Effector memory CD8-positive, alpha-beta T cell (primary cell): ENCODE measurements at places on chromosomes 6 and 20.

DNA sequence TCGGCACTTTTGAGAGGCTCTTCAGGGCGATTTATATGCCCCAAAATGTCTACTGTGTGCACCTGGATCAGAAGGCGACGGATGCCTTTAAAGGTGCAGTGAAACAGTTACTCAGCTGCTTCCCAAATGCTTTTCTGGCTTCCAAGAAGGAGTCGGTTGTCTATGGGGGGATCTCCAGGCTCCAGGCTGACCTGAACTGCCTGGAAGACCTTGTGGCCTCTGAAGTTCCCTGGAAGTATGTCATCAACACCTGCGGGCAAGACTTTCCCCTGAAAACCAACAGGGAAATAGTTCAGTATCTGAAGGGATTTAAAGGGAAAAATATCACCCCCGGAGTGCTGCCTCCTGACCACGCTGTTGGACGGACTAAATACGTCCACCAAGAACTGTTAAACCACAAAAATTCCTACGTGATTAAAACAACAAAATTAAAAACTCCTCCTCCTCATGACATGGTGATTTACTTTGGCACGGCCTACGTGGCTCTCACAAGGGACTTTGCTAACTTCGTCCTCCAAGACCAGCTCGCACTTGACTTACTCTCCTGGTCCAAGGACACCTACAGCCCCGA is 8.2 kb downstream of the GCNT2 start:
- no peak for DNase-seq

DNA sequence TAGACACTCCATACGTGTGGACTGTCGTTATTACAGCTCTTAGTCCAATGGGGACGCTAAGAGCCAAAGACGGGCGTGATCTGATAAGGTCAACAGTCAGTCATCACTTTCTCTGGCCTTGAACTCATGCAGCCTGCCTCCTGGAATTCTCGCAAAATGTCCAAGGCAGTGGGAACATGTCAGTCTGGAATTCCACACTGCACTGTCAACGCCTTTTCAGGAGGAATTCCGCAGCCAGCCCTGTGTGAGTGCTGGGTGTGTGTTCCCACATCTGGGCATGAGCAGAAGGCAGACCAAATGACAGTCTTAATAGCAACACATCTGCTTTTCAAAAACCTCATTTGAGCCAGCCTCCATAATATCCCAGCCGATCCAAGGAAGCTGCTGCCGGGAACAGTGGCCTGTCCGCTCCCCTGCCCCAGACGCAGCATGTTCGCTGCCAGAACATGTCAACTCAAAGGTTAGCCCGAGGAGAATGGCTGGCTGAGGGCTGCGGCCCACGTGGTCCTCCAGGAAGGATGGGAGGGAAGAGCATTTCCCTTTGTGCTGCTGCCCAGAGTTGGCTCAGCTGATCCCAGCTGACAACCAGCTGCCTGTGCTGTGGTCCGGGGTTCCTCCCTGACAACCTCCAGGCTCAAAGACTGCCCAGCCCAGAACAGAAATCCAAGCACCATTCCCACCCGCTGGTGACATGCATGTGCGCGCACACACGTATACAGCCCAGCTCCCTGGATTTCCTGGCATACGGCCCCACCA is 103.1 kb downstream of the SULF2 start:
- DNase-seq = no peak

GRCh38 chr20:61288331-61288784 is 36.3 kb downstream of the CDH4 start:
- no peak for DNase-seq

- no peak for DNase-seq
Measured at GRCh38 chr6:152160346-152160745, 352.9 kb downstream of the ESR1 start.

- no peak for DNase-seq
Measured at GRCh38 chr6:39083231-39083634, 31.8 kb downstream of the SAYSD1 start.
